GF-D8 (cell line): ENCODE measurements at places on chromosomes 12 and 14.

GRCh38 chr14:69464829-69465228 is 19.7 kb upstream of the PLEKHD1 start:
- DNase-seq: no peak

GRCh38 chr14:97757491-97757890 is 960.3 kb downstream of the VRK1 start:
- DNase-seq: no peak

DNA sequence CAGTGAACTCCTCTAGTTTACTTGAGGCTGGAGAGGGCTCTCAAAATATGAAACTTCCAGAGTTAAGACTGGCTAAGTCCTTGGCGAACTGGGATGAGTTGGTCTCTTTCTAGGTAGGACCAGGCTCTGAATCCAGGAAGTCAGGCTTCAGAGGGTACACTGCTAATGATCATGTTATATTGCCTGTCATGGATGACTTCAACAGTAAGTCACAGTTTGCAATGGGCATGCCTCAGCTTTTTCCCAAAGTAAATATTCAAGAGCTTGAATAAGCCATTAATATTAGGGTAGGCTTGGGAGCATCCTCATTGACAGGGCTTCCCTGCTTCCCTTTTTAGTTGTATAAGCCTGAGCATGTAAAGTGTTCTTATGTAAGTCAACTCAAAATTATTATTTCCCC is 61.7 kb upstream of the PTHLH start:
- no peak for DNase-seq

DNA sequence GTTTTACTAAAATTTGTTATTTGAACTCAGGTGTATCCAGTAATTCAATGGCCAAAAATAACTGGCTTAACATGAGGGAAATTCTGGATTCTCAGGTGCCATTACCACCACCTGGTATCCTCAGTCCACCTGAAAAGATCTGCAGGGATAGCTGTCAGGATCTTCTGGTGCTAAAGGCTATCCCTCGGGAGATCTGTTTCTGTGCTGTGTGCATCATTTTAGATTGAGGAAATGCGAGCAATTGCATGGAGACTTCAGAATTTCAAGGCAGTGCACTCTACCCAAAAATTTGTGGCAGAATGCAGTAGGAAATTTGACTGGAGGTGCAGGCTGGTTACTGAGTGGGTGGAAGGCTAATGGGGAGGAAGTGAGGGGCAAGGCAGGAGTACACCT is 26.4 kb downstream of the ZCCHC8 start:
- no peak for DNase-seq

- no peak for DNase-seq
Measured at GRCh38 chr12:12628013-12628412, 16.3 kb downstream of the CREBL2 start.

- no peak for DNase-seq
Measured at GRCh38 chr12:116161588-116161987, 115.9 kb downstream of the MED13L start.

GRCh38 chr14:31194661-31195060 is 12.9 kb downstream of the HECTD1 start:
- DNase-seq: no peak
